Cardiac septum (tissue), 1 donor: ENCODE measurements at places on chromosomes 7 and 10.

GRCh38 chr7:129845178-129845971 is 107.4 kb downstream of the UBE2H start:
- no peak for DNase-seq

GRCh38 chr7:47602272-47603004 is 20.5 kb upstream of the TNS3 start:
- no peak for DNase-seq

DNA sequence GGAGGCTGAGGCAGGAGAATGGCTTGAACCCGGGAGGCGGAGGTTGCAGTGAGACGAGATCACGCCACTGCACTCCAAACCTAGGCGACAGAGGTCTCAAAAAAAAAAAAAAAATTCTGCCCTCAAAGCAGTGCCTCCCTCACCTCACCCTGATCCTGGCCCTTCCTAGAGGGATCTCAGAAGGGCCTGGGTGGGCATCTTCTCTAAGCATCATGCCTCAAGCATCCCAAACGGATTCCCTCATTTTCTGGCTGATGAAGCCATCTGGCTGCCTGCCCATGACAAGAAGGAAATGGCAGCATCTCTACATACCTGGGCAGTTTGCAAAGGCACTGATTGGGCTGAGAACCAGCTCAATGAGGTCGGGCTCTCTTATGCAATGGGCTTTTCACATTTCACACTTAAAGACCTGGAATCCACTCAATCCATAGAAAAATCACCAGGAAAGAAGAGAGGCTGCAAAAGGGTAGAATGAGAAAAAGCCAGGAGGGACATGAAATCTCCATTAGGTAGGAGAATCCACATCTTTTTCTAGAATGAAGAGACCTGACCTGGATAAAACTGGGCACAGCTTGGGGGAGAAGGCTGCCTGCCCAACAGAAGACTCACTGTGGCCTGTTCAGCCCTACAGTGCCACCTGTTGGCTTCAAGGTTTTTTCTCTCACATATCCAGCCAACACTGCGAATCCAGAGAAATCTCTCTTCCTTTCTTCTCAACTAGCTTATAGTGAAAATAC is 48.1 kb downstream of the PDLIM1 start:
- no peak for DNase-seq

- DNase-seq: no peak
Measured at GRCh38 chr7:55387062-55387965, 22.2 kb downstream of the LANCL2 start.

DNA sequence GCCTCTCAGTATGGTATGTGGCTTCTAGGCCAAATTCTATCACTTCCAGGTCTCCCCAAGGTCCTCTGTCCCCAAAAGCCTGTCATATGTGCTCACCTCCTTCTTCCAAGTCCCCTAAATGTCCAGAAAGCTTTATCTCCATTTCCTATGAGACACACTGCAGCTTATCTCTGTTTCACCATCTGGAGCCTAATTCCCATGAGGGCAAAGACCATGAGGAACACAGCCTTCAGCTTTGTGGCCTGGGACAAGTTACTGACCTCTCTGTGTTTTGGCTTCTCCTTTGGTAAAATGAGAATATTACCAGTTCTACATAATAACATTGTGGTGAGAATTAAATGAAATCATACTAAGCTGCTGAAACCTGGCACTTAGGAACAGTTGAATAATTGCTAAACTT is 19.2 kb downstream of the ST8SIA6 start:
- no peak for DNase-seq

DNA sequence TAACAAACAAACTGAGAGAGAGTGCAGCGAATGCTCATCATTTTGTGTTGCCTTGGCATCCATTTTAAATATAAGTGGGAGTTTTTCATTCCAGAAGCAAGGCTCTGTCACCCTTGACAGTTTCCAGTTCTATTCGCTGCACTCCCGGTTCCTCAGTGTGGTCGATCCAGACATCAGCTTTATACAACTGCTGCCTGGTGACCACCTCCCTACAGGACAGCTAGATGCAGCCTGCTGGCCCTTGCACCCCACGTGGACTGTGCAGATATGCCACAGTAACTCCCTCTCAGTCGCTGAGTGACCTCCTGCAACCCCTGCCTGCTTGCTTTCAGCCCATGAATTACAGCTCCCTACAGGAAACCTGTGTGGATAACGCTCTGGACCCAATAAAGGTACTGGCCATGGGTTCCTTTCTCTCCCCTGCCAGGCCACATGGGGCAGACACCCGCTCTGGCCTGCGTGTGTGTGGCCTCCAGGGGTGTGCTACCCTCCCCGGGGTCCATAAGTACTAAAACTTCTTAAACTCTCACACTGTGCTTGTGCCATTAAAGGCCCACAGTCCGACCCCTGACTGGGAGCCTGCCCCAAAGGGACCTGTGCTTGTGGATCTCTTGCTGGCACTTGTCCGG is 23.6 kb downstream of the BEND7 start:
- no peak for DNase-seq

DNA sequence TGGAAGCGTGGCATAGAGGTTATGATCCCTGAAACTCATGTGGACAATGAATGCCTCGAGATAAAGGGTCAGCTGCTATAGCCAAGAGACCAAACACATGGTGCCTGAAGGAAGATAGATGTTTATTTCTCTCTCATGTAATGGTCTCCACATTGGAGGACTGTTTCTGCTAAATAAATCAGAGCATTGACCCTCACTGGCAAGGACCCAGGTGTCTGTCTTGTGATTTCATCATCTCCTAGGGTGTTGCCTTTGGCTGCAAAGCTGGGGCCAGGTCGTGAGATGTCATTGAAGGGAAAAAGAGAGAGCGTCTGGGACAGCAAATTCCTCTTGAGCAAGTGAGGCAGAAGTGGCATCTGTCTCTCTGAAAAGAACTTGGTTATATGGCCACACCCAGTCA is 64.6 kb downstream of the JCAD start:
- DNase-seq: no peak

DNA sequence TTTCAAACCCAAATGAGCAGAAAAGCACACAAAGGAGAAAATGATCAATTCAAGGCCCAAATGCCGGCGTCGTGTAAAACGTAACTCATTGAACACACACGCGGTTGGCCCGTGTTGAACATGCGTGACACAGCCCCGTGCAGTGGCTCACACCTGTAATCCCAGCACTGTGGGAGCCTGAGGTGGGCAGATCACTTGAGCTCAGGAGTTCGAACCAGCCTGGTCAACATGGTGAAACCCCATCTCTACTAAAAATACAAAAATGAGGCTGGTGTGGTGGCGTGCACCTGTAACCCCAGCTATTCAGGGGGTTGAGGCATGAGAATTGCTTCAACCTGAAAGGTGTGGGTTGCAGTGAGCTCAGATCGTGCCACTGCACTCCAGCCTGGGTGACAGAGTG is 156.7 kb upstream of the KLF6 start:
- DNase-seq: no peak

DNA sequence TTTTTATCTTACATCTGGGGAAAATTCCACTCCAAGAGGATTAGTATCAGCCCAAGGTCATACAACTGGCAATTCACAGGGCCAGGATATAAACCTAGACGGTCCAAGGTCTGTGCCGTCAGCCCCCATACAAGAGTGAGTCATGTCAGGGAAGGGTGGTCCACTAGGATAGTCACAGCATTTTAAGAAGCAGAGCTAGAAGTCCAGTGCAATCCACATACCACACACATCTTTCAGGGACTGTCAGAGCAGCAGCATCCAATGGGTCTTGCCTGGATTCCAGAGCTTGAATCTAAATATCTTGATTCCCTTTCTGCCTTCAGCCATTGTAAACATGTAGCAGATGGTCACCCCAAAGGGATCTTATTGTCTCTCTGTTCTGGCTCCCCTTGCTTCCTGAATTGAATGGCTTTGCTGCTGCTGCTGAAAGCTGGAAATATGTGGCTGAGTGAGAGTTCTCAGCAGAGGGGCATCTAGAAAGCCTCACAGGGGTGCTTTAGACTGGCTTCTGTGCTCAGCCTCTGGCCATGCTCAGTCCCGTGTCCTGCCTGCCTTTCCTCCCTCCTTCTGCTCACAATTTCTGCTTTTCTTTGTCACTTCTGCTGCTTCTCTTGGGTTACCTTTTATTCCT is 9.9 kb upstream of the OR6V1 start:
- no peak for DNase-seq

DNA sequence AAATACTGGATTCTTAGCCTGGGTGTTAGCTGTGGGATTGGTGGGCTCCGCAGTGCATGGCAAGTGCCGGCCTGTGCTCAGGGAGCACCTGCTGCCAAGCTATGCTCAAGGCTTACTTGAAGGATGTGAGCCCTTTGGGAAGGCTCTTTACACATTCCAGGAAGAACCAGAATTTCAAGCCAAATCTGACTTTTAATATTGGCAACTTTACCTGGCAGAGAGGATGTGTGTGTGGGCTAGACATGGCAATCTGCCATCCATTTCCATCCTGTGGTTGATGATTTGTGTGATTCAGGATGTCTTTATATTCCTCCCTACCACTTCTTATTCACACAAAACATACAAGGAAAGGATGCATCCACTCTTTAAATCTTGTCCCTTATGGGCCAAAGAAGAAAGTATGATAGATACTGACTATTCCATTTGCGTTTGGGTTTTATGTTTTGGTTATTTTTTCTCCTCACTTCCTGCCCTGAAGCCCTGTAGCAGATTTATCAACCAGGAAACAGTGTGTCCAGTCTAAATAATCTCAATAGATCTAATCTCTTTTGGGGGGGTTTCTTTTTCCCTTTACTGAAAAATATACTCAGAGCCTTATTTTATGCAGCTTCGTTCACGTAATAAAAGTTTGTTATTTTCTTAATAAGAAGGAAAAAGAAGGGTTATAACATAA is 247.1 kb downstream of the COBL start:
- DNase-seq: no peak

- DNase-seq: no peak
Measured at GRCh38 chr7:45191396-45191795, 33.8 kb downstream of the RAMP3 start.

DNA sequence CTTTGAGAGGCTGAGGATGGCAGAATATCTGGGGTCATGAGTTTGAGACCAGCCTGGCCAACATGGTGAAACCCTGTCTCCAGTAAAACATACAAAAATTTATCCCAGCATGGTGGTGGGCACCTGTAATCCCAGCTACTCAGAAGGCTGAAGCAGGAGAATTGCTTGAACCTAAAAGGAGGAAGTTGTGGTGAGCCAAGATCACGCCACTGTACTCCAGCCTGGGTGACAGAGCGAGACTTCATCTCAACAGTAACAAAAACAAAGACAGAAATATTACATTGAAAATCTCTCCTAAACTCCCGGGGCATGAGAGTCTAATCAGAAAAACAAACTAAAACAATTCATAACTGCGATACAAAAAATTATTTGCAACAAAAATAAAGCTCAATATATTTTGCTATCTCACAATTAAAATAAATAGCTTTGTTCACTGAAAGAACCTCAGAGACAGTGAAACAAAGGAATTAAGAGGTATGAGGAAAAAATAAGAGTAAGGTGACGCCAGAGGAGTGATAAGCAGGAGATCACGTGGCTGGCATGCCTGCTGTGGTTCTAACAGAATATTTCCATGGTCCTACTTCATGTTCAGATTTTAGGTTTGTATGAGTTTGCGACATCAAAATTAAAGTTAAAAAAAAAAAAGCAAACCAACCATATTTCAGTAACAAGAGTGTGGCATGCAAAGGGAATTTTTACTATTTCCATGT is 527.7 kb upstream of the POM121L12 start:
- no peak for DNase-seq

- DNase-seq: no peak
Measured at GRCh38 chr10:68628576-68629127, 68.5 kb downstream of the TET1 start.

- no peak for DNase-seq
Measured at GRCh38 chr7:20376796-20377195, 46.1 kb downstream of the ITGB8 start.

DNA sequence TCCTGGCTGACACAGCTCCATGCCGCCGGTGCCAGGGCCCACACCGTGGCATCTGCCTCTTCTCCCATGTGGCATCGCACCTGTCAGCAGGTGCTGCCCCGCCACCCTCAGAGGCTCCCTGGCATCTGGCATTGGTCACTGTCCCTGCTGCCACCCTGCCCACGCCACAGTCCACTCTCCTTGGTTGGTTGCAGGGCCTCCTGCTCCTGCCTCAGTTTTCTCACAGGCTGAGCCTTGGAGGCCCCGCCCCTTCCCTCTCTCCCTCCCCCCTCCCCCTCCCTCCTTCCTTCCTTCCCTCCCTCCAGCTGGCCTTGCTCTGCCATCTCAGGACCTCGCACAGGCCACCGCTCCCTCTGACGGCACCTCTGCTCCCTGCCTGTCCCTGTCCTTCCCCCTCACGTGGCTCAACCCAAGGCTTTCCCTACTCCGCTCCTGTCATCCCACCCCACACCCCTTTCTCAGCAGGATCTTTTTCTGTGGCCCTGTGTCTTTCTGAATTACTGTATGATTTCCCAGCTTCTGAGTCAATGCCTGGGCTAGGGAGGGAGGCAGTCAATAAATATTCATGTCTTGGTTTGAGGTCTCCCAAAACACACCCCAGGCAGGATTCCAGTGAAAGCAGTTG is 87.4 kb downstream of the INPP5A start:
- DNase-seq: peak; percentile 63

- DNase-seq: no peak
Measured at GRCh38 chr10:45000138-45000751, 478 bp upstream of the ZNF22 start.

GRCh38 chr7:76063525-76063924 is 15.6 kb downstream of the MDH2 start:
- DNase-seq: no peak

DNA sequence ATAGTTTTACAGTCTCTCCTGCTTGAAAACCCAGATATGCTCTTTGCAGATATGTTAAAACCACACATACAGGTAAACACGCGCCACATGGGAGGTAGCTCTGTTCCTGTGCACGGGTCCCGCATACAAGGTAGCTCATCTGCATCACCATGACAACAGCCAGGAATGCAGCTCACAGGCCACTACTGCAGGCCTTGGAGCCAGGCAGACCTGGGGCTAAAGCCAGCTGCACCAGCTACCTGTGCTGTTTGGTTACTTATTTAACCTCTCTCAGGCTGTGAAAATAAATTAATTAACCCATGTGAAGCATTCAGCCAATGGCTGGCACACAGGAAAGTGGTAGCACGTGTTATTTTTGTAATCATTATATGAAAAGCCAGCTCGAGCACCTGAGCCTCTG is 428.3 kb downstream of the TNS3 start:
- no peak for DNase-seq

- DNase-seq: no peak
Measured at GRCh38 chr7:139718859-139719258, 58.9 kb downstream of the HIPK2 start.

DNA sequence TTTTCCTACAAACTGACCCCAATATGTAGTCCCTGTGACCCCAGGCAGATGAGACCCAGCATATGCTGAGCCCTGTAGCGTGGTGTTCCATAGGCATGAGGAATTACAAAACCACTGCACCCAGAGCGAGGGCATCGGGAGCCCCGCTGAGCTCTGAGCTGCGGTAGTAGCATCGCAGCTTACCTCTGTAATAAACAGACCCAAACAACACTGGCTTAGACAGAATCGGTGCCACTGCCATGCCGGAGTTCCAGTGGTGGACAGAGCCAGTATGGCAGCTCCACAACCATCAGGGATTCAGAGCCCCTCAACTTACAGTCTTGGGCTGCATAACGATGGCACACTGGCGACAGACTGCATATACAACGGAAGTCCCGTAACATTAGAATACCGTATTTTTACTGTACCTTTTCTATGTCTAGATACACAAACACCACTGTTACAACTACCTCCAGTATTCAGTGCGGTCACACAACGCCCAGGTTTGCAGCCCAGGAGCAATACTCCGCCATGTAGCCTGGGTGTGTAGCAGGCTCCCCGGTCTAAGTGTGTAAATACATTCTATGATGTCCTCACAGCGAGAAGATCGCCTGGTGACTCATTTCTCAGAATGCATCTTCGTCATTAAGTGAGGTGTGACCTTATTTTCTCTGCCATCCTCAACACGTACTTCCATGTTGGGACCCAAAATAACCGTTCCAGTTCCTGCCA is 68.8 kb downstream of the PROSER2 start:
- DNase-seq: no peak
